ENCODE measurements at places on chromosomes 11 and 22.

DNA sequence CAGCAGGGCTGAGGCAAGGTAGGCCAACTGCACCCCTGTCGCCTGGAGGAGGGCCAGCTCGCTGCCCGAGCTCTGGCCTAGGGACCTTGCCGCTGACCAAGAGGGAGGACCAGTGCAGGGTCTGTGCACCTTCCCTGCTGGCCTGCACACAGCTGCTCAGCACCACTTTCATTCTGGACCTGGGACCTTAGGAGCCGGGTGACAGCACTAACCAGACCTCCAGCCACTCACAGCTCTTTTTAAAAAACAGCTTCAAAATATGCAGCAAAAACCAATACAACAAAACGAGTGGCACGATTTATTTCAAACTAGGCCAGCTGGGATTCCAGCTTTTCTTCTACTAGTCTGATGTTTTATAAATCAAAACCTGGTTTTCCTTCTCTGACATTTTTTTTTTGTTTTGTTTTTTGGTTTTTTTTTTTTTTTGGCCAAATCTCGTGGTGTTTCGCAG, 18.0 kb downstream of the RSPH14 start:
- no peak for DNase-seq

GRCh38 chr11:9096427-9096826, 5.0 kb upstream of the SCUBE2 start:
- DNase-seq = no peak

- no peak for DNase-seq
Measured at GRCh38 chr11:20162824-20163782, 2.8 kb upstream of the DBX1 start.

- DNase-seq = no peak
Measured at GRCh38 chr11:125621995-125622394, 3.0 kb upstream of the CHEK1 start.

GRCh38 chr11:46513934-46514342, 79.9 kb downstream of the AMBRA1 start:
- DNase-seq = no peak

- DNase-seq = peak; percentile 32
Measured at GRCh38 chr22:30940685-30941362, 27.8 kb downstream of the MORC2 start.

DNA sequence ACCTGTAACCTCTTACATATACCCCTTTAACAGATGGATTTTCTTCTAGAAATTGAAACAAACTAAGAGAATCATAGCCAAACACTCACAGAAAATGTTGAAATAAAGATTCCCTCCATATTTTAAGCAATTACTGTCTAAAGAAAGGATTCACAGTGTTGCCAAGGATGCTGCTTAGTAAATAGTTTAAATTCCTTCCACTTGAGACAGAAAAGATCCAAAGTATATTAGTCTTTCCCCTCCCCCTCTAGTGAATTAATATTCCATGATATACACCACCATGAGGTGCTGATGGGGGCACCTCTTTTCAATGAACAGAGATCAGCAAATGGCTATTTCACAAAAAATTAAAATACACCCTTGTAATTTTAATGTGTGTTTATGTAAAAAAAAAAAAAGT, 186.8 kb downstream of the SOX6 start:
- DNase-seq = no peak

DNA sequence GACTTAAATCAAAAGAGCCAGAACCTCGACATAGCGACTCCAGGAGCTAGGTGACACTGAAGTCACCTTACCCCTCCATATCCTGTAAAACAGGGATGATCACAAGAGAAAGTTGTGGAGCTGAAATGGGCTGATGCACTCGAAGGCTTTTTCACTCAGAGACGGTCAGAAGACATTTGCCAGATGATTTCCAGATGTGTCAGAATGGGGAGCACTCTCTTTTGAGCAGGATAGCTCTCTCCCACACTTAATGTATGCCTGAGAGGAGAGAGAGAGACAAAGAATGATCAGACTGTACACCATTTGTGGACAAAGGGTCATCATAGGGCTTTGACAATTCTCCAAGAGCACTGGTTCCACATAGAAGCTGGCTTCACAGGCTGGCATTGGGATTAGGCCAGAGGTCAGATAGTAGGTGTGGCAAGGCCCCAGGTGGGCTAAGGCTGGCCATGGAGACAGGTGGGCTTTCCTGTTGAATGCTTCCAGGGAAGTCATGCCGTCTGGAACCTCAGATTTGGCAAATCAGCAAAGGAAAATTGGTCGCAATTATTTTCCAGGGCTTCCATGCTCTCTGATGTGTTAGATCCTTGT, 42.3 kb upstream of the ETS1 start:
- DNase-seq = no peak

- DNase-seq = no peak
Measured at GRCh38 chr11:73194034-73194507, 24.0 kb upstream of the P2RY2 start.

DNA sequence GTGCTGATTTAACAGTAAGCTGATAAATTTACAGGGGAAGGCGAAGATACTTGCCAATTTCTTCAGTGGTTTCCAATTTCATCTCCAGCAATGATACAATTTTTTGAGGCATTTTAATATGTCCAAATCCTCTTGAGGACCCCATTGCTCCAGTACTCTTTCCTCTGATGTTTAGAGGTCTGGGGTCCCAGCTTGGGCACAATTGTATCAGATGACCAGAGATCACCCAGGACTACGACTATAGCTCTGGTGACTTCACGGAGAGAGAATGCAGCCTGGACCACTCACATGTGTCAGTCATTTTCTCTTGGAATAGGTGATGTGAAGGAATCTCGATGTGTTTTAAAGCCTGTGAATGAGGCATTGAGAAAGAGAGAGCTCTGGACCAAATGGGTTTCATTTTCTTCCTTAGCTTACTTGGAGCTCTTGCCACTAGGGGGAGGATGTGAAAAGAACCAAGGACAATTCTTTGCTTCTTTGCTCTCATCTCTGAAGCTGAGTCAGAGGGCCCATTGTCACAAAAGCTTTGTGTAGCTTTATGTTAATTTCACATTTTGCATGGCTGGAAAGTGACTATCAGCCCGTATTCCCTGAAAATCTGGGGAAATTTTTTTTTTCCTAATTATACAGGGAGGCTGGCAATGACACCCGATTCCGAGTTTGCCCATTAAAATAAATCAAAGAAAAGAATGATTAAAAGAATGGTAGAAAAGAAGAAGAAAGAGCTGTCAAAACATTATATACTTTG, 6.7 kb upstream of the CCDC90B start:
- DNase-seq = no peak

- no peak for DNase-seq
Measured at GRCh38 chr11:128238521-128239265, 348.7 kb downstream of the ETS1 start.

DNA sequence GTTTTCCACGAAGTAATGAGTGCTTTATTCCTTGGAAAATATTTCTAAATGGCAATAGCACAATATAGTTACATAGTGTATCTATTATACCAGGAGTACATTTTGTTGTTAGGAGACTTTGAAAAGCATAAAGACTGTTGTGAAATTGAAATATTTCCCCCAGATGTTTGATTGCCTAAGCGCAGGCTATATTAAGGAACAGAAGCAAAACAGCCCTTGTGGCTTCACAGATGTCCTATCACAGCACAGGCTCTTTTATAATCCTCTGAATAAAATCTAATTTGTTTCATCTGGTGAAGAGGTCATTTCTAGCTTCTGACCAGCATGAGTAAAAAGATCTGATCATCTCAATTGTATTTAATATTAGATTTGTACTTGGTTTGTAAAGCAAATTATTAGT, 48.2 kb downstream of the BSX start:
- DNase-seq = no peak

DNA sequence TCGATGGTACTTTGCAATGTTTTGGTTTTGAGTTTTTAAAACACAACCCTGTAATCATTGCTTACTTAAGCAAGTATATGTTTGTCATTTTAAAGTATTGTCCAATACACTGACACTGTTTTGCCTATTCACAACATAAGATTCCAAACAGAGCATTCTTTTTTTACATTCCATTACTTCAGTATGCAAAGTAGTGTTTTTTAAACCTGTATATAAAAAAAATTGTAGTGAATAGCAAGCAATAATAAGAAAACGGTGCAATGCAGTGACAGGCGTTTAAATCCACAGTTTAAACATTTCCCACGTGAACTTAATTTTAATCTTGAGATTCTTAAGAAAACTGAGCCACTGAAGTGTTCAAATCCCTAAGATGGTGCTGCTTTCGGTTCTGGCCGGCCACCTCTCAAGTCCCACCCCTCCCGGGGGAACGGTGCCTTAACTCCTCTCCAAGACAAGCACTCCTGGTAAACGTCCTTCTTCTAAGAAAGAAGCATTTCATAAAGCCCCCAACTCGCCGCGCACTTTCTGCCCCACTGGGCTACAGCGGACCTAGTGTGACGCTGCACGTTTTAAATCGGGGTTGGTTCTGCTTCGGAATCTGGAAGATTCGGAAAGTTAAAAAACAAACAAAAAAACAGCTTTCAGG, 2.9 kb downstream of the PGR start:
- DNase-seq = no peak

DNA sequence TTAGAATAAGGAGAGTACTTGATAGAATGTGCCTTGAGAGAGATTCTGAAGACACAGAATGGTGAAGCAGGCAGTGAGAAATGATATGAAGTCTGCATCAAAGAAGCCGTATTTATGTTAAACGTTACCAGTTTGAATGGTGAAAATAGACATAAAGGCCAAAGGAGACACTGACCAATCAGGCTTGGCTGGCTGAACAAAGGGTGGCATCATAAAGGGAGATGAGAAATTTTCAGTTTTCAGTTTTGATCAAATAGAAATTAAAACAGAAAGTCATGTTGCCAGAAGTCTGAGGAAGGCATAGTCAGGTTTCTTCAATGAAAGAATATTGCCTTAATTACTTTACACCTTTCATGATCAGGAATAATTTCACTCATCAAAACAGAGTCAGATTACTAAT, 6.6 kb downstream of the OR51F1 start:
- DNase-seq = no peak

- DNase-seq = no peak
Measured at GRCh38 chr22:46009730-46010129, 32.8 kb upstream of the WNT7B start.

DNA sequence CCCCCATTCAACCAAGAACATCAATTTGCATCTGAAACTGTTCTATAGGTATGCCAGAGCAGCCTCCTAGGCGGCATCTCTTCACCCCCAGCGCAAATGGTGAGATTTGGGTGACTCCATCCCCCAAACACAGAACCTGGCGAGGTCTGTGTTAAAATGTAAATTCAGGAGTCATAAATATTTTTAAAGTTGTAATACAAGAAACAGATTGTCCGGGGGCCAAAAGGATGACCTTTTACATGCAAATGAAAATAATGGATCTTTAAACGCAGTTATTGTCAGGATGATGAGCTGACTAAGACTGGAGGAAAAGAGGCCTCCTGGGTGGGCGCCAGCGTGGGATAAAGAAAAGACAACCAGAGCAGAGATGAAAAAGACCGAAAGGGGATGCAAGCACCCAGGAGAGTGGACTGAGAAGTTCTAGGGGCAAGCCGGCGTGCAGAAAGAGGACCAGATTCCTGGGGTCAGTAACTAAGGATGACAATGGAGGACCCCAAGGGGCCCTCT, 16.0 kb upstream of the ADA2 start:
- no peak for DNase-seq

DNA sequence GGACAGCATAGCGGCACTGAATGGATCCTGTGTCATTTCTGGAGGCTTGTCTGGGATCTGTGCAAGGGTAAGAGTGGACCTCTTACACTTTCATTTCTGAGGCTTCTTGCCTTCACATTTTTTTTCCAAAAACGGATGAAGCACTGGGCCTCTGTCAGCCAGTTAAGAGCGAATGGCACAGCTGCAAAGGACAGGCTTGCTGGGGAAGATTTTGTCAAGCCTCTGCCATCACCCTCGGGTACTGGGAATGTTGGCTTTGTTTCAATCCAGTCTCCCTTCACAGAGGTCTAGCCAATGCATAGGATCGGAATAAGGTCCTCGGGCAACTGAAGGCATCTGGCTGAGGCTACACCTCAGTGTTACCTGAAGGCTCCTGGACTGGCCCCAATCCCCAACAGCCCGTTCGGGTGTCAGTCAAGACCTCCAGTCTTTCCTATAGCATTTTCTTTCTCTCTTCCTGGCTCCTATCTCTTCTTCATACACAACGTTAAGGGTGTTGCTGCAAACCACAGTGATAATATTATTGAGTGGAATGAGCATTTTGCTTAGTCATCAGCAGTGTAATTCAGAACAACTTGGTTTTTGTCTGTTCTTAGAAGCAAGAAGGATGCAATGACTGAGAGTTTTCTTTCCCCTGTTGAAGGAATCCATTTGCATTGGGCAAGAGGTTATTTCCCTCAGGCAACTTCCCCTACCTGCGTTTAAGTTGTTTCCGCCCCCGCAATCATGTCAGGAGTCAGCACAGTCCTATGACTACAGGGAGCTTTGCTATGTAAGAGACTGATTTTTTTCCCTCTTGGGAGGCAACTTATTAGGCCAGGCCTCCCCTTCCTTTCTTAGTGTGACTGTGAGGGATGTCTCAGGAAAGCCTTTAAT, 22.8 kb downstream of the NPAT start:
- peak; percentile 88 for DNase-seq

DNA sequence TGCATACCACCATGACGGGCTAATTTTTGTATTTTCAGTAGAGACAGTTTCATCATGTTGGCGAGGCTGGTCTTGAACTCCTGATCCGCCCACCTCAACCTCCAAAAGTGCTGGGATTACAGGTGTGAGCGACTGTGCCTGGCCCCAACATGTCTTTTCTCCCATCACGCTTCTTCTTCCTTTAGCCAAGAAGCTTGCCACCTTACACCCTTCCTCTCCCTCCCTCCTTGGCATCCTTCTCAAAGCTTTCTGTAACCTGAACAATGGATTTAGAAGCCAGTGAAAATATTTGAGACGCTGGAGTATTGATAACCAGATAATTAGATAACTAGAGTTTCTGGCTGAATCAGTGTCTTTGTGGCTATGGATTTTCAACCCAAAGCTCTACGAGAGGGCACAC, 11.3 kb upstream of the NNMT start:
- DNase-seq = no peak

- DNase-seq = no peak
Measured at GRCh38 chr11:17129003-17129402, 51.5 kb upstream of the RPS13 start.

DNA sequence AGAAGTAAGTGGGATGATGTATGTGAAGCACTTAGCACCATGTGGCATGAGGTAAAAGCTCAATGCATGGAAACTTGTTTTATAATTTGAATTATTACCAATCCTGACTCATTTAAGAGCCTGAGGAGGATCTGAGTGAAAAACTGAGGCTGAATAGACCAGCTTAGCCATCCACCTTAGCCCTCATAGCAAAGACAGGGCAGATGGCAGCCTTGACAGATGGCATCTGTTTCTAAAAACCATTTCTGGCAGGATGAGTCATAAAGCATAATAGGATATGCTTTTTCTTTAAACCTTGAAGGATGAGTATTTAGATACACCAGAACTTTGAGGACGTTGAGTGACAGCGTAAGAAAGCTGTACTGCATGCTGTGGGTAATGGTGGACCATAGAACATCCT, 61.0 kb upstream of the NAV2 start:
- DNase-seq = no peak

DNA sequence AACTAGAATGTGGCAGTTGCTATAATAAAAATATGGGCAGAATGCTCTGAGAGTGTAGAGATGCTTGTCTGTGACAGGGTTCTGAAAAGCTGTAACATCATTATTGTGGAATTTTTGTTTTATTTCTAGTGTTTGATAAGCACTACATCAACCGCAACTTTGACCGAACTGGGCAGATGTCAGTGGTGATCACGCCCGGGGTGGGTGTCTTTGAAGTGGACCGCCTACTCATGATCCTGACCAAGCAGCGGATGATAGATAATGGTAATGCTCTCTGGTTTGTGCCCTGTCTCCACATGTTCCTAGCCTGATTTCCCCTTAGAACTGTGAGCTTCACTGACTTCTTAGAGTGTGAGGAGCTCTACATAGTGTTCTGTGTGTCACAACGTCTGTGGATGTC, 48.8 kb downstream of the DEPDC5 start:
- DNase-seq = no peak

Data from stimulated activated CD4-positive, alpha-beta T cell treated with anti-CD3 and anti-CD28 coated beads, Interleukin-1b, Interleukin-23, amount 100 ng/mL, for 48 hours (primary cell).